ENCODE measurements at places on chromosomes 16 and 17.

GRCh38 chr17:5365831-5366230 is 53.6 kb downstream of the NUP88 start:
- no peak for DNase-seq

GRCh38 chr16:58021661-58022551 is 3.6 kb upstream of the MMP15 start:
- no peak for DNase-seq

- DNase-seq: no peak
Observed at GRCh38 chr16:81313701-81314602, 810 bp upstream of the GAN start.

- DNase-seq: no peak
Observed at GRCh38 chr17:47942096-47942510, 732 bp downstream of the PNPO start.

DNA sequence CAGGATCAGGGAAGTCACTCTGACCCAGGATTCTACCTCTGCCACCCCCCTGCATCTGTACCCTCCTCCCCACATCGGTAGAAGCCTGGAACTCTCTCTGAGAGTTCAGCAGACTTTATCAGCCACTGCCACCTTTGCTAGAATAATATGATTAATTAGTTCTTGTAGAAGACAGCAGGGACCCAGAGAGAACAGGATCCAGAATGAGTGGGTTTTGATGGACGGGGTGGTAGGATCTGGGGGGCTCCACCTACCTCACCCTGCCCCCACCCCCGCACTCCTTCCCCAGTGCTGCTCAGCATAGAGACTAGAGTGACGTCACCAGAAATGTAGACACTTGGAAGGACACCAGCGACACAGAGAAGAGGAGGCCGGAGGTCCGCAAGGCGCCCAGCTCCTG is 33.5 kb downstream of the ABCC6 start:
- no peak for DNase-seq

DNA sequence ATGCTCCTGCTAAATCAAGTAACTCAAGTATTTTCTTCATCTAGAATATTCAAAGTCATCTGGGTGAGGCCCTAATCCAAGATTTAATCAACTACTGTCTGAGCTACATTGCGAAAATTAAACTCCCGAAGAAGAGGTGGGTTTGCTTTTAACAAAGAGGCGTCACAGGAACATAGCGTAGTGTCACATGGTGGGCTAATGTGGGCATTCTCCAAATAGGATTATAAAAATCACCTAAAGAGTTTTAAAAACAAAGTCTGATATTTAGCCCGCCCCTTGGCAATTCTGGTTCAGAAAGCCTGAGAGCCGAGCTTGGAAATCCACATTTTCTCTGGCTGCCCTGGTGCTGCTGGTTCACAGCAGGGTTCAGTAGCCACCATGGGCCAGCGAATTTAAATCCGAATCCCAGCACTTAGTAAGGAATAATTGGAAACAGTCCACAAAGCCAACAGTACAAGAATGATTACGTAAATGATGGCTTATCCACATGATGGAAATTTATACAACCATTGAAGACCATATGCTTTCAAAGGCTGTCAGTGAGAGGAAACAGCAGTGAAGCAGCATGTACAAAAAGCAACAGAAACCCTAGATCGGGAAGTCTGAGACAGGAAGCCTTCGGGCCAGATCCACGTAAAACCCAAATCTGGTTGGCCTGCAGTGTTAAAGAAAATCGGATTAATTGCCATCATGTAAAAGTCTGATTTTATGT is 8.8 kb downstream of the PMM2 start:
- no peak for DNase-seq

- no peak for DNase-seq
Observed at GRCh38 chr16:54437921-54438320, 151.3 kb upstream of the IRX3 start.

DNA sequence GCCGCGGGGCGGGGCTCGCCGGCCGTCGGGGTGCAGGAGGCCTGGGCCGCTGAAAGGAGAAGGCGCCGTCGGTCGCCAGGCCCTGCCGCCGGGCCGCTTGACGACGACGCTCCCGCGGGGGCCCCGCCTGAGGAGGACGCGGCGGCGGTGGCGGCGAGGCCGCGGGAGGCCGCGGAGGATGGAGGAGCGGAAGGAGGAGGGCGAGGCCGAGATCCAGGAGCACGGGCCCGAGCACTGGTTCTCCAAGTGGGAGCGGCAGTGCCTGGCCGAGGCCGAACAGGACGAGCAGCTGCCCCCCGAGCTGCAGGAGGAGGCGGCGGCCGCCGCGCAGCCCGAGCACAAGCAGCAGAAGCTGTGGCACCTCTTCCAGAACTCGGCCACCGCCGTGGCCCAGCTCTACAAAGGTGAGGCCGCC is 430 bp downstream of the HAPSTR1 start:
- DNase-seq: peak; percentile 42

DNA sequence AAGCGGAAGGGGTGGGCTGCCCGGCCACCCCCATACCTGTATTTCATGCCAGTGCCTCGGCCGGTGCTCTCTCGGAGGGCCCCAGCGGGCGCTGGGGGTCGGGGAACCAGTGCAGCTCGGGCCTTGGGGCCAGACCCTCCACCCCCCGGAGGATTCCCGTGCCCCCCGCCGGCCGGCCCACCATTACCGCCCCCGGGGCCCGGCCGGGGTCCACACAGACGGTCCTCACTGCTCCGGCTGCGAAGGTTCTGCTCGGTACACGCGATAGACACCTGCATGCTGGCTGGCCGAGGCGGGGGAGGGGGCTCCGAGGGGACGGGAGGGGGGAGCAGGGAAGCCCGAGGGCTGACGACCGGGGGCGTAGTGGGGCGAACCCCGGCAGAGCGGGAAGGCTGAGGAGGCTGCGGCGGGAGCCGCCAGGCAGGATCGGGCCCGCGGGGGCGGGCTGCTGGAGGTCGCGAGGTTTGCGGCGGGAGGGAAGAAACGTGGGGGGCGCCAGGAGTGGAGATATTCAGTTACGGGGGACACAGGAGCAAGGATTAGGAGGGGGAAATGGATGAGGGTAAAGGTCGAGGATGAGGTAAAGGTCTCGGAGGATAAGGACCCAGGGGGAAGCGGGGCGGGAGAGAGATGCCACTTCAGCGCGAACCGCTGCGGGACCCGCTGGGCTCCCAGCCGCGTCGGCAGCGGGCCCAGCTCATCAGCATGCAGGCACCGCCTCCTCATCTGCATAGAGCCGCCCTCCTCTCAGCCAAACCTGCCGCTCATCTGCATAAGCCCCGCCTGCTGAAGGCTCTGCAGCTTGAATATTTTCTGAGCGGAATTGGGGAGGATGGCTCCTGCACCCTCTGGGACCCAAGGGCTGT is at the start of gene KCNAB3:
KCNAB3 (minus strand) TSS at position 699 of the 866 bp plus-strand sequence; CDS start at position 278, 421 bp downstream.
- DNase-seq: no peak

DNA sequence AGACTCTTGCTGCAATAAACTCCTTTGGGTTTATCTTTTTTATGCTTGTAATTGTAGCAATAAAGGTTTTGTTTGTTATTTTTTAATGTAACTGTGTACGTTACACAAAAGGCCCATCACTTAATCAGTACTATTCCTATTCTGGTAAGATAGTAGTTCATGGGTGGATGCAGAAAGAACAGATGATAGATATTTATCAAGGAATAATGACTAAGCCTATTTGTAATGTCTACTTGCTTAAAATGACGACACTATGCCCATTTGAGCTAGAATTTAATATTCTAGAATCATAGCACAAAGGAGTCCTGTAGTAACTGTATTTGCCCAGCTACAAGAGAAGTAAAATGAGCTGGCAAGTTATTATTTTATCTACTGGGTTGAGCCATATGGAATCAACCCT is 235.4 kb upstream of the DYNLRB2 start:
- DNase-seq: no peak

GRCh38 chr16:11225677-11226549 is 30.1 kb downstream of the SOCS1 start:
- DNase-seq: no peak

DNA sequence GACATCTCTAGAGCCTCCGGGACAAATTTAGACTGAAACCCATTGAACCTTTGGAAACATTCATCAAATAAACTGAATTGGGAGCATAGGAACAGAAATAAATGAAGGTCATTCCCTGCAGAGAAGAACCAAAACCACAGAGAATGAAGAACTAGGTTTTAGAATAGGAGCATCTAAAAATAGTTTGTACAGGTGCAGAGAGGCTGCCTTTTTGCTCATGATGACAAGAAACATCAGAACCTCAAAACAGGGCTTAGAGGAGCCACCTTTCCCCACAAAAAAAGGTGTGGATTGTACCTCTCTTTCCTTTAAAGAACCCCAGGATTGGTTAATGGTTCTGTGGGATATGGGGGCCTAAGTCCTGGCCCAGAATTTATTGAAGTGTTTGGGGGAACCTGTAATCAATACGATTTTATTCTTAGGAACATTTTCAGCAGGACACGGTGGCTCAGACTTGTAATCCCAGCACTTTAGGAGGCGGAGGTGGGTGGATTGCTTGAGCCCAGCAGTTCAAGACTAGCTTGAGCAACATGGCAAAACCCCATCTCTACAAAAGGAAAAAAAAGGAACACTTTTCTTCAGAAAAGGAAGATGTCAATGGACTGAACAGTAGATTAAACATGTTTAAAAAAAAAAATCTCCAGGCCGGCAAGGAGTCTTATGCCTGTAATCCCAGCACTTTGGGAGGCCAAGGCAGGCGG is 37.7 kb upstream of the SLC47A1 start:
- DNase-seq: no peak

GRCh38 chr17:1366234-1366633 is 33.8 kb downstream of the YWHAE start:
- DNase-seq: no peak

DNA sequence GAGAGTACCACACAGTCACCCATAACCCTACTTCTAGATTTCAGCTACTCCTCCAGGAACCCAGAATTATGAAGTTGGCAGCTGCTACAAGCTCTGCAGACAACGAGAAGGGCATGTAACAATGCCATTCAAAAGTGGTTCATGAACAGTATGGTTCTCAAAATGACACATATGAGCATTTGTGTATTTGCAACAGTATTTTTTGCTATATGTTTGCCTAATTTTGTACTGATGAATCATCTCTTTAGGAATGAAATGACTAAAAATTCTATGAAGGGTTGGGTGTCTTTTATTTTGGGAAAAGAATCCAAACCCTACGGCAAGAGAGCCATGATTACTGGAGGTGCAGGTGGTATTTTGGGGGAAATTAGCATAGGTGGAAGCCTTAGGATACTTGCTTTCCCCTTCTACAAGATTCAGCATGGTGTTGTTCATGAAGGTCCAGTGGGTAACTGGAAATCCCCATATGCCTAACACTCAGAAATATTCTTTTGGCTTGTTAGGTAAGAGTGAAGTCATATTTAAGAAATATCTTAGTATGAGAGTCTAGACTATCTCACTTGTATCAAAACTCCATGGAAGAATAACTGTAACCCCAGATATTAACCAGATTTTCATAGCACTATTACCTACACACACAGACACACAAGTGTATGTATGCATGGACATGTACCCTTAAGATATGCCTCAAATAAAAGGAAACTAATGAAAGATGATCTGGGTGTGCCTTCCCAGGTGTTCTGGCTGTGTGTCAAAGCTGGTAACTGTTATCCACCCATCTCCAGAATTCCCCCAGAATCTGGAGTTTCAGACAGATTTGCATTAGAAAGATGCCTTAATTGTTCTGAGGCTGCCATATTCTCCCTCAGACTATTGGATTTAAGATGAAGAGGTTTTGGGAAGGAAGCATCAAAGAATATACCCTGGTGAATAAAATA is 688.2 kb upstream of the SOX9 start:
- no peak for DNase-seq

GRCh38 chr17:69445132-69445531 is 30.6 kb downstream of the MAP2K6 start:
- no peak for DNase-seq

DNA sequence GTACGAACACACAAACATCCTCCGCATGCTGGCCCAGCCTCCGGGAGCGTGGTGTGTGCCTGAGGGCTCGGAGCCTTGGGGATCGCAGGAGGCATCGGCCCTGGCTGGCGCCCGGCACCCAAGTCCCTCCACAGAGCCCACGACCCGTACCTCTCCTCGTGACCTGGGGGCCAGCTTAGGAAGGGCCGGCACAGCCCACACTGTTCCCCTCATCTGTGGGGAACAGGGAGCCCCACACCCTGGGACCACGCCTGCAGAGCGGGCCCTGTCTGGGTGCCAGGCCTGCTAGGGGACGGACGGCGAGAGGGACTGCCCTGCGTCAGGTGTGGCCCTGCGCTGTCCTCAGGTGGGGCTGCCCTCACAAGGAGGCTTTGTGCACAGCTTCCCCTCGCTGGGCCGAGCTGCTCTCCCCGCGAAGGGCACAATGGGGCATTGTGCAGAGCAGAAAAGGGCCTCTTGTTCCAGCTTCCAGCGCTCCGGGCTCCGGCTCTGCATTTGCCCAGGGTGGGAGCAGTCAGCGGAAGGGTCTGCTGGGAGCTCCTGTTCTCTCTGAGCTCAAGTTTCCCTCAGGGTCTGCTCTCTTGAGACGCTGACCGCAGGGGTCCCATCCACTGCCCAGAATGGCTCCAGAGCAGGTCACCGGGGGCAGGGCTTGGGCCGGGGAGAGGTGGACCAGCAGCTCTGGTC is 1.7 kb upstream of the LMF1 start:
- DNase-seq: no peak

GRCh38 chr17:80649672-80650330 is 105.2 kb downstream of the RPTOR start:
- peak; percentile 70 for DNase-seq

GRCh38 chr17:2894782-2895181 is 98.5 kb downstream of the RAP1GAP2 start:
- DNase-seq: no peak

DNA sequence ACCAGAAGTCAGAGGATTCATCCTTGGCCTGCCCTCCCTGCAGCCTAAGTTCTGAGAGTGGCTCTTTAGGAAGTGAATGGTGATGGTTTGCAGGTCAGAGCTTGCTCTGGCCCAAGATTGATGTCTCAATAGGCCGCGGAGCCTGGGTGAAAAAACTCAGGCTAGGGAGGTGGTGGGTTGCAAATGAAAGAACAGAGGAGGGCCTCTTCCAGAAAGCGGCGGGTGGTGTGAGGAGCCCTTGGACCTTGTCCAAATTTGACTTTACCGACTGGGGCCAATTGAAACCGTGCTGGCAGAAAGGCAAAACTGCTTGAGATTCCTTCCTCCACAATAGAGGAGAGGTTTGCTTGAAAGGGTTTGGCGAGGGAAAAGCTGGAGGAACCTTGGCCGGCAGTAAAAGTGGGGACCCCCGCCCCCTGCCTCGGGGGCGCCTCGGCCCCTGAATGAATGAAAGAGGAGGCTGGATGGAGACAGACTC is 331.3 kb downstream of the SEC14L1 start:
- no peak for DNase-seq

DNA sequence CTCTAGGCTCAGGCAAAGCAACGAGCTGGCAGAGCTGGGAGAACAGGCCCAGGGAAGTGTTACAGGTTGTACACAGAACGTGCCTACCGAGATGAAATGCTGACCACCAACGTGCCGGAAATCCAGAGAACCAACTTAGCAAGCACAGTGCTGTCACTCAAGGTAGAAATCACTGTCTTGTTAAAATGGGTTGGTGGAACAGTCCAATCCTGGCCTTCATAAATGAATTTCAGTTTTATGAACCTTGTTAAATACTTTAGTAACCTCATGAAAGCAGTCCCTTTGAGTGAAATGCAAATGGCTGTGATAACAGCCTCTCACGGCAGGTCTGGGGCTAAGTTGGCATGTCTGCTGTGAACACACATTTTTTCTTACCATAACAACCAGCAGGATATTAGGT is 29.0 kb downstream of the ETV4 start:
- DNase-seq: no peak

GRCh38 chr16:22314661-22315626 is 17.7 kb downstream of the POLR3E start:
- no peak for DNase-seq
